ENCODE measurements at places on chromosomes 3 and 15.

- H3K27me3 ChIP-seq = no peaks in the 10 kb centered on the region
- no peak overlapping the region for H3K27ac ChIP-seq
- H3K36me3 ChIP-seq = no peaks in the 10 kb centered on the region
- H3K4me3 ChIP-seq = no peak overlapping the region
- peak; percentile 18 for DNase-seq
Observed at GRCh38 chr3:63352008-63352279, 73.8 kb downstream of the SYNPR start.

GRCh38 chr3:17759901-17760300, 17.5 kb upstream of the TBC1D5 start:
- H3K4me3 ChIP-seq = no peak overlapping the region
- H3K36me3 ChIP-seq = no peaks in the 10 kb centered on the region
- DNase-seq = no peak
- no peaks in the 10 kb centered on the region for H3K4me1 ChIP-seq
- no peaks in the 10 kb centered on the region for H3K27me3 ChIP-seq
- H3K27ac ChIP-seq = no peak overlapping the region

DNA sequence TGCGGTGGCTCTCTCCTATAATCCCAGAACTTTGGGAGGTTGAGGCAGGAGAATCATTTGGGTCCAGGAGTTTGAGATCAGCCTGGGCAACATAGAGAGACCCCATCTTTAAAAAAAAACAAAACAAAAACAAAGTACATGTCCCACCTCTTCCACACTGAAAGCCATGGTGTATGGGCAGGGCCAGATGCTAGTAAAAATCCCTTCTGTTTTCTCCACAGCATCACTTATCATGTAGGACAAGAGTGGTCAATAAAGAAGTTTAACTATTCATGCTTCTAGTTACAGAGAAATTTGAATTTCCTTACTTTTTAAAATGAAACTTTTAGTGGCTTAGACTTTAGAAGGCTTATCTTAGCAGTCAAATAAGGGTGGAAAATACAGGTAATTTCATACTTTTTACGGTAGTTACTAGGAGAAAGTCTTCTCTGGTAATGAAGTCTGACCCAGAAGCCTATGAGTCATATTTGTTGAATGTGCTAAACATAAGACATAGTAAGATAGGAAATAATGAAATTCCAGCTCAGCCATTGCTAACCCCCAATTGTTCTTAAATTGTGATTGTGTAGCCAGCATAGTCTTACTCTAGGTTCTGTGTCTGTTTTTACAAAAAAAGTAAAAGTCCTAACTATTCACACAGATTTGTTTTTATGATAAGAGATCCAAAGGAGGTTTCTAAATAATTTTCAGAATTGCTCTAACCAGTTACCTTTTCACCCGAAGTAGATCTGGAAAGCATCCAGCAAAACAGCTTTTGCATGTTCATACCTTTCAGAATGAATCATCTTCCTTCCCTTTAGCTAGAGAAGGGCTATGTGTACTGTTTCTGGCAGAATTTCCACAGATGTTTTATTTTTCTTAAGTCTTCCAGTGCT, 16.4 kb upstream of the ZNF609 start:
- no peak overlapping the region for H3K4me3 ChIP-seq
- peaks cover 17% of the 10 kb centered on the region for H3K36me3 ChIP-seq
- H3K27me3 ChIP-seq = no peaks in the 10 kb centered on the region
- peak; percentile 44 for DNase-seq
- H3K4me1 ChIP-seq = peaks cover 8% of the 10 kb centered on the region
- peak overlapping the region; percentile 17 for H3K27ac ChIP-seq

DNA sequence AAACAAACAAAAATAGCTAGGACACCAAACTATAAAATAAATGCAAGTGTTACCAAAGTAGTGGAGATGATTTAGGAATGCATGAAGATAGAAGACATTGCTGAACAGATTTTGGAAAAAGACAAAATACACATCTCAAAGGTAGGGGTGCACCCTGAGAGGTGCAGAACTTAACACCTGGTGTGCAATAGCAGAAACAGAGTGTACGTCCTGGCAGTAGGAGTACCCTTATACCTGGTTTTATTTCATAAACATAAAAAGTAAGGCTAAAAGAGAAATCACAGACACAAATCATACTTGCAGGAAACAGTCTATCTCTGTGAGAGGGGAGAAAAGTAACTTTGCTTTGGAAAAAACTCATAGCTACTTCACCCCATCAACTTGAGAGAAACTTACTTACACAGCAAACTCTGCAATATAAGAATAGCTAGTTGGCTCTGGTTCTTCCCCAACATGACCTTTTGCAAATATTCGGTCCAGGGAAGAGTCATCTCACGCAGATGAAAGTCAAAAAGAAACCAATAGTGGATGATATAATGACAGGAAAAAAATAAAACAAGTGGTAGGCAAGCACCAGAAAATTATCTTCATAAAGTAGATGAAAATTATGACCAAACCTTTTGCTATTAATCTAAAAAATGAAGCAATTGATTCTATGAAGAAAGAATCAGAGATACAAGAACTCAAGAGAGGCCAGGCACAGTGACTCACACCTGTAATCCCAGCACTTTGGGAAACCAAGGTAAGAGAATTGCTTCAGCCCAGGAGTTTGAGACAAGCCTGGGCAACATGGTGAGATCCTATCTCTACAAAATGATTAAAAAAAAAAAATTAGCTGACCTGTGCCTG, 108.9 kb upstream of the BNIP2 start:
- H3K36me3 ChIP-seq = no peaks in the 10 kb centered on the region
- no peak for DNase-seq
- H3K27me3 ChIP-seq = peaks cover 7% of the 10 kb centered on the region
- H3K4me3 ChIP-seq = no peak overlapping the region

GRCh38 chr3:100325827-100326226, 8.7 kb upstream of the NIT2 start:
- no peaks in the 10 kb centered on the region for H3K4me1 ChIP-seq
- H3K27me3 ChIP-seq = no peaks in the 10 kb centered on the region
- no peak for DNase-seq
- no peak overlapping the region for H3K4me3 ChIP-seq
- no peak overlapping the region for H3K27ac ChIP-seq

DNA sequence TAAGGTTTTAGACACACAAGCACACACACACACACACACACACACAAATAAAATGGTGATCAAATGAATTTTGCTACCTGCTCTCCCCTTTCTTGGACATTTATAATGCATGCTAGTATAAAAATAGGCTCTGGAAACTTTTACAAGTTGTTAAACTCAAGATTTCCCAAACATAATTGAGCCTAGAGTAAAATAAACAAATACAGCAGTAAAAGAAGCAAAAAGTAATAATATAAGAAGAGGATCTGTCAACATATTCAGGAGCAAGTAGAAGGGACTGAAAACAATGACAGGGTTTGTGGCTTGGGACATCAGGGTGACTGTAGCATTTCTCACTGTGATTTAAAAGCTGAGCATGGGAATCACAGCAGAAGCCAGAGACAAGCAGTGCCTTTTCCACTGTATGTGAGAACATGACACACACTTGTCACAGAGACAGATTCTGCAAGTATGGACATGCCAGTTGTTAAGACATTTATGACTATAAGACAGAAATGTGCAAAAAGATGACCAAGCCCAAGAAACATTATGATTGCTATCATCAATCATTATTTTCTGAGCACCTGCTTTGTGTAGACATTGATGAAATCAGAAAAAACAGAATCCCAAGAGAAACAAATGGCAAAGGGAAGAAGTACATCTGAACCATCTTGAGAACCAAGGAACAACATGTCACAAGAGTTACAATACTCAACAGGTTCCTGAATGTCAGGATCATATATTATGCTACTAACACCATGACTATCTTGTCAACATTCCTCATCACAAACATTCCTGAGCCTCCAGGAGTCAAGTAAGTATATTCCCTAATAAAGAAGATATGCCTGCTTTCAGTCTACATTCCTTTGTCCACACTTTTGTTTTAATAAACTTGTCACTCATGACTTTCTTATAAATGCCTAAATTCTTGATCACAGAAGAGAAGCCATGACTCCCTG, 7.1 kb downstream of the THRB start:
- DNase-seq = no peak
- H3K4me3 ChIP-seq = no peak overlapping the region
- H3K27ac ChIP-seq = no peak overlapping the region
- H3K4me1 ChIP-seq = peaks cover 15% of the 10 kb centered on the region
- H3K27me3 ChIP-seq = no peaks in the 10 kb centered on the region
- H3K36me3 ChIP-seq = peaks cover 3% of the 10 kb centered on the region

DNA sequence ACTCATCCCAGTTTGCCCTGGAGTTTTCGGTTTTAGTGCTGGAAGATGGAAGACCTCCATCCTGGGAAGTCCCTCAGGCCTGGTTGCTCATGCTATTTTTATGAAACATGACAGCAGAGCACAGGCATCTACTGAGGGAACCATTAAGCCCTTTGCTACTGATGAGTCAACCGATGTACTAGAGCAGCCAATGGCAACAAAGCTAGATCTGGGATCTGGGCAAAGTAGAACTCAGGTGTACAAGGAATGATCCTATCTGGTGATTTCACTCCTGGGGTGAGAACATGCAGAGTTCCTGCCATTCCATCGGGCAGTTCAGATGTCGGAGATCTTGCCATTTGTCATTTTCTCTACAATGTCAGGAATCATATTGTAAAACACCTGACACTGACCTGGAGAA, 166.2 kb upstream of the NSMCE3 start:
- H3K27me3 ChIP-seq = no peaks in the 10 kb centered on the region
- DNase-seq = no peak
- H3K27ac ChIP-seq = no peak overlapping the region
- H3K4me3 ChIP-seq = no peak overlapping the region
- no peaks in the 10 kb centered on the region for H3K36me3 ChIP-seq

DNA sequence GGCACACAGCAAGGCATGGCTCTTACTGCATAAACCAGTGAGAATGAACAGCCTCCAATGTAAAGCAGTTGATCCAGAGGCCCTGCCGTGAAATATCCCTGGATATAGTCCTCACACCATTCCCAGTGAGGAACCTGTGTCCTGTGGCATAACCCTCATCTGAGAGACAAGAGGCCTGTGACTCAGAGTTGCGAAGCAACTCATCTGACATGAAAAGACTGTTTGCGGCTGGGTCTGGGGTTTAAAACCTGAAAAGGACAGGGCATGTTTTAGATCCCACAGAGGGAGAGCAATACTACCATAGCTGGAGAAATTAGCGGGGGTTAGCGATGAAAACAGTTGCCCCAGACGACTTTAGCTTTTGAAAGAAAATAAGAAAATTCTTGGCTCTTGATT, 165.3 kb upstream of the BHLHE40 start:
- H3K27ac ChIP-seq = no peak overlapping the region
- H3K4me3 ChIP-seq = no peak overlapping the region
- no peak for DNase-seq
- no peaks in the 10 kb centered on the region for H3K27me3 ChIP-seq
- peaks cover 4% of the 10 kb centered on the region for H3K4me1 ChIP-seq

DNA sequence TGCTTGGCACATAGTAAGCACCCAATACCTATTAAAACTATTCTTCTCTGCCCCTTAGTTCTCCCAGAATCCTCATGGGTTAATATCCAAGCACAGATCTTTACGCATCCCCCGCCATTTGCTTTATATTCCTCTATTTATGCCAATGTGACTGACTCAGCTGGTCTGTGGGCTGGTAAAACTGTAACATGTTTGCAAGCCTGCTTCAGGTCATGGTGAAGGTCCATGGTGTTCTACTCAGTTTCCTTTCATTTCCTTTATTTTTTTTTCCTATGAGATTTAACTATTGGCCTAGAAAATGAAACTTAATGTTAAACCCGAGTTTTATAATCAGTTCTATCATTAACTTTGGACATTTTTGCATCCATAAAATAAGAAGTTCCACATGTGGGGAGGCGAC, 47.0 kb downstream of the FRMD4B start:
- H3K4me3 ChIP-seq = no peak overlapping the region
- no peaks in the 10 kb centered on the region for H3K4me1 ChIP-seq
- no peak overlapping the region for H3K27ac ChIP-seq
- H3K36me3 ChIP-seq = no peaks in the 10 kb centered on the region

DNA sequence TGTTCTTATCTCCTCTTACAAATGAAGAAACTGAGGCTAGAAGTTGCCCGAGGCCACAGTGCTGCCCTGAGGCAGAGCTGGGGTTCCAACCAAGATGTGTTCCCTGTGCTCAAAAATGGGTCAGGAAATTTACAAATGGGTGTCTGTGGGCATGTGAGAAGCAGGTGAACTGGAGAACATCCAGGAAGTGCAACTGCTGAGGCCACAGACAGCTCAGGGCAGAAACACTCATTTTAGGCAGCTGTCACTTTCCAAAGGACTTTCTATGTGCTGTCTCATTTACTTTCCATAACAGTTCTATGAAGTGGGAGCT, 47.2 kb upstream of the ATP2B2 start:
- no peaks in the 10 kb centered on the region for H3K36me3 ChIP-seq
- no peak overlapping the region for H3K4me3 ChIP-seq
- no peak for DNase-seq
- H3K4me1 ChIP-seq = no peaks in the 10 kb centered on the region
- H3K27ac ChIP-seq = no peak overlapping the region
- no peaks in the 10 kb centered on the region for H3K27me3 ChIP-seq

- no peaks in the 10 kb centered on the region for H3K27me3 ChIP-seq
- no peaks in the 10 kb centered on the region for H3K36me3 ChIP-seq
- no peak overlapping the region for H3K4me3 ChIP-seq
- no peaks in the 10 kb centered on the region for H3K4me1 ChIP-seq
Observed at GRCh38 chr15:67907184-67907723, 67.4 kb upstream of the RNU6-1 start.

DNA sequence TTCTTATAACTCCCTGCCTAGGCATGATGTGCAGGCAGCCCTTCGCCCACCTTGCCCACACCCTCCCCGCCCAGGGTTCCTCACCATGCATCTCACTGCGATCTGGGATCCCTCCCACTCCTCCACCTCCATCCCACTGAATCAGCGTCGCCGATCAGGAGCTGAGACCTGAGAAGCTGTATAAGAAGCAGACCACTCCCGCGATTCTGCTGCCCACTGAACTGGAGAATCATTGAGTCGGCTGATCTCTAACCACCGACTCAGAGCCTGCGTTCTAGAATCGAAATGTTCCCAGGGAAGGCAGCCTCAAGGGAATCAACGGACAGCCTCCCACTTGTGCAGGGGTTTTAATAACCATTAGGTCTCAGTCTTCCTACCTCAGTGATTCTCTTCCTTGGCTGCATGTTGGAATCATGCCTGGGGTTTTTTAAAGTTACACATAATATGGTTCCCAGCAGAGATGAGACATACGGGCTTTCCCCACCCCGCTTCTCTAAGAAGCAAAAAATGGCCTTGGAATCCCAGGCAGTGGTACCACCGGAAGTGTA, 60.2 kb downstream of the TMEM44 start:
- no peak overlapping the region for H3K4me3 ChIP-seq
- H3K27me3 ChIP-seq = peaks cover 6% of the 10 kb centered on the region
- no peak overlapping the region for H3K27ac ChIP-seq
- no peak for DNase-seq
- no peaks in the 10 kb centered on the region for H3K36me3 ChIP-seq

GRCh38 chr3:23162934-23163333, 40.2 kb upstream of the UBE2E2 start:
- no peaks in the 10 kb centered on the region for H3K36me3 ChIP-seq
- no peak for DNase-seq
- H3K4me3 ChIP-seq = no peak overlapping the region
- no peak overlapping the region for H3K27ac ChIP-seq

DNA sequence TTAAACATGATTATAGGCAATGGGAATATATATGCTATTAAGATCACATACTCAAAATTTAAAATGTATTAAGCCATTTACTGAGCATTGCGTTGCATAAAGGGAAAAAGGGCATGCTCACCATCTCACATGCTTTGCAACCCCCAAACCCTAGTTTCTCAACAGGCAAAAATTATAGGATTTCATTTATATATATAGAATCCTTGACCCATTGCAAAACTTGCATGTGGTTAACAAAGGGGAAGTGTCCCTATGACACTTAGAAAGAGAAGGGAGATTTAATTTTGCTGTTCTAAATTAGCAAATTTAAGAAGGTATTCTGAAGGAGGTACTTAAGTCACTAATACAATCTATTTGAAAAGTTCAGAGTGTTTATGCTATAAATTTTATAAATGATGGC, 837.8 kb downstream of the DIPK2A start:
- H3K36me3 ChIP-seq = no peaks in the 10 kb centered on the region
- H3K4me3 ChIP-seq = no peak overlapping the region
- H3K27ac ChIP-seq = no peak overlapping the region
